ENCODE measurements at places on chromosomes 2 and 18. TPM values are rescaled to one million over a fixed set of nuclear protein-coding genes. Genes with fewer than 3 reads are reported as not detected.

SERPINB4 gene
- not detected for total RNA-seq

CD8B2 gene
- not detected for total RNA-seq

ASAP2 gene
- total RNA-seq = not detected

PLB1 gene
- 0.25 TPM for total RNA-seq

METTL4 gene
- total RNA-seq = 23.9 TPM

LRRC30 gene
- total RNA-seq = not detected

SH3RF3 gene
- total RNA-seq = 0.12 TPM

VIL1 gene
- total RNA-seq = not detected

FRZB gene
- 0.10 TPM for total RNA-seq

HTRA2 gene
- 52.8 TPM for total RNA-seq

EMILIN2 gene
- total RNA-seq = 48.2 TPM

AGPS gene
- total RNA-seq = 23.2 TPM

RAD51AP2 gene
- not detected for total RNA-seq

ATP5MC3 gene
- 68.9 TPM for total RNA-seq

TNFAIP6 gene
- total RNA-seq = not detected

RAB27B gene
- total RNA-seq = 0.07 TPM

SPHKAP gene
- not detected for total RNA-seq

SLC40A1 gene
- 0.39 TPM for total RNA-seq

SLC9A2 gene
- total RNA-seq = not detected

ACVR1 gene
- total RNA-seq = 11.7 TPM

USP40 gene
- 42.6 TPM for total RNA-seq

ABCB11 gene
- total RNA-seq = not detected

DYNAP gene
- total RNA-seq = not detected

ATP6V1C2 gene
- total RNA-seq = 8.1 TPM

KIAA2012 gene
- not detected for total RNA-seq

CCDC150 gene
- 4.9 TPM for total RNA-seq

PRSS56 gene
- total RNA-seq = not detected

Data from B cell (primary cell).